Activated CD4-positive, alpha-beta memory T cell treated with anti-CD3 and anti-CD28 coated beads, Interleukin-2, amount 10 ng/mL, durations not matched to agents 7 days and 5 days (primary cell): ENCODE measurements at places on chromosomes 12 and 14. TPM values are rescaled to one million over a fixed set of nuclear protein-coding genes. Genes with fewer than 3 reads are reported as not detected.

- no peak for DNase-seq
Measured at GRCh38 chr14:85917716-85918115, 387.8 kb downstream of the FLRT2 start.

DNA sequence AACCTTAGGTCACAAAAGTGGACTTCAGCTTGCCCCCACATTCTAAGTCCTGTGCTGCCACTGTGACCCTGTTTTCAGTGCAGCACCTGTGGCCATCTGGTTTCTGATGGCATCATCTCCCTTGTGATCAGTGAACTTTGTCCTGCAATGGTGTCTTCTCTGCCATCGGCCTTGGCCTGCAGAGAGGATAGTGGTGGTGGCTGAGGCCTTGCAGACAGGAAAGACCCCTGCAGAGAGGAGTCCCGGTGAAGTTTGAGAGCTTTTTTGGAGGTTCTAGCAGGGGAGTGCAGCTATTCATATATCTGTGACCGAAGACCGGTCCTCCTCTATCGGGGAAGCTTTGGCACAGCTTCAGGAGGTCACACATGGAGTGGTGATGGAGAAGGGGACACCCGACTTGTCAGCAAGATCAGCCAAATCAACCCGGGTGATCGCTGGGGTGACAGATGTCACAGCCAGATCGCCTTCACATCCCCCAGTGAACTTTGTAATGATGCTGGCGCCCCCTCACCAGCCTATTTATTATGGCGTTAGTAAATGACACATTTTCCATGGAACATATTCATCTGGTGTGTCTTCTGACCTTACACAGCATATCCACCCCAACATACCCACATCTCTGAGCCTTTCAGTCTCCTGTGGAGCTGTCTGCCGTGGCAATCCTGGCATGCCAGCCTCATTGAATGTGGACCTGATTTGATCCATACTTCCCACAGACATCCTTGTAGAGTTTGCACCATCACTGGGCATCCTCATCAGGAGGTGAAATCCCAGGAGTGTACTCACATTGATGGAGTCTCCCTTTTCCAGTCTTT lies 136.1 kb downstream of the PAPOLA start:
- DNase-seq = peak; percentile 9

DNA sequence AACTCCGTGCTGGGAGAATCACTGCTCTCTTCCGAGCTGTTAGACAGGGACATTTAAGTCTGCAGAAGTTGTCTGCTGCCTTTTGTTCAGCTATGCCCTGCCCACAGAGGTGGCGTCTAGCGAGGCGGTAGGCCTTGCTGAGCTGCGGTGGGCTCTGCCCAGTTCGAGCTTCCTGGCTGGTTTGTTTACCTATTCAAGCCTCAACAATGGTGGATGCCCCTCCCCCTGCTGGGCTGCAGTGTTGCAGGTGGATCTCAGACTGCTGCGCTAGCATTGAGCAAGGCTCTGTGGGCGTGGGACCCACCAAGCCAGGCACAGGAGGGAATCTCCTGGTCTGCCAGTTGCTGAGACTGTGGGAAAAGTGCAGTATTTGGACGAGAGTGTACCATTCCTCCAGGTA lies 43.7 kb downstream of the GPR137C start:
- DNase-seq = no peak

DNA sequence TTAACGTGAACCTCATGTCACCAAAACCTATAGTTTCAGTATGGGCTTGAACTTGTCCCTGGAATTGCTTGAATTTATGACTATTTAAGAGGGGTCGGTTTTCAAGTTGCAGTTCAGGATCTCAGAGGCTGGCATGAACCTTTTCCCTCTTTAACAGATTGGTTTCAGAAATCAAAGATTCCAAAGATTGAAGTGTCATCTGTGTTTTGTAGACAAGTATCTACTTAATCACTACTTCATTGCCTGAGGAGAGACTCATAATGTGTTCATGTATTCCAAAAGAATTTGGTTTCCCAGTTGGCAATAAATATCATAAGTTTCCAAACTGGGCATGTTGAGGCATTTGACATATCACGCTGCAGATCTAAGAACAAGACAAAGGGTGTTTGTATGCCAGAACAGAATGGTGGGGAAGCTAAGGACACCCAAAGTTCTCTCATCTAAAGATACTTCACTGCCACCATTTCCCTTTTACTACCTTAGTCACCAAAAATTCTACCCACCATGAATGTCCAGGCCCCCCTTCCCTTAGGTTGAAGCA lies 199.5 kb downstream of the NUAK1 start:
- no peak for DNase-seq

- DNase-seq = no peak
Measured at GRCh38 chr12:3441435-3441834, 49.6 kb upstream of the PRMT8 start.

DNA sequence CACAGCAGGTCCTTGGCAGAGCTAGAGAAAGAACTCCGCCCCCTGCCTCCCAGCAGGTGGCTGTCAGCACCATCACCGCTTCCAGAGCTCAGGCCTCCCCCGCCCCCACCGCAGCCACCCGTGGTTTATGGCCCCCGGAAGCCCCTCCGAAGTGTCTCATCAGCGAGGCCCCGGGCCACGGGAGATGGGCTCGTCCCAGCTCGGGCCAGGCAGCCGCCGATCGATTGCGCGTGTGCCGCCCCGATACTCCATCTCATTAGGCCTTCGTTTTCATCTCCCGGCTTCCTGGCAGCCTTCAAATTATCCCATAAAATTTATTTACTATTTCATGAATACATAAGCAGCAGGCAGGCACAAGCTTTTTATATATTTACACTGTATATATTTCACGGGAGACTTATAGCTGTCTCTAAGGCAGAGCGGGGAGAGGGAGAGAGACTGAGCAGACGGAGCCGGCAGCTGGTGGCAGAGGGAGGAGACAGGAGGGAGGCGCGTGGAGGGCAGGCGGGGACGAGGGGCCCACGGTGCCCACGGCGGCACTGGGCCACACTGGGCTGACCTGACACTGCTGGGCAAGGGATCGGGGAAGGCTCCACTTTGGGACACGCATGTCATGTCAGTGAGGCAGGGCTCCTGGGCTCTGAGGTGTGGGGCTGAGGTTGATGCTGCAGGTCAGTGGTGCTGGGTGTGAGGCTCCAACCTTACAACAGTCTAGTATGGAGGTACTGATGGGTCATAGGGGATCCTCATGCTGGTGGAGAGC lies 241.2 kb downstream of the RBM19 start:
- DNase-seq = no peak

STAT2 gene
- 304 TPM for total RNA-seq

SYCP3 gene
- 0.28 TPM for total RNA-seq

CLEC4C gene
- not detected for total RNA-seq
